Stimulated activated CD8-positive, alpha-beta memory T cell treated with anti-CD3 and anti-CD28 coated beads, Interleukin-7, amount 100 ng/mL, for 1 hour (primary cell): ENCODE measurements at places on chromosomes 2 and 18.

DNA sequence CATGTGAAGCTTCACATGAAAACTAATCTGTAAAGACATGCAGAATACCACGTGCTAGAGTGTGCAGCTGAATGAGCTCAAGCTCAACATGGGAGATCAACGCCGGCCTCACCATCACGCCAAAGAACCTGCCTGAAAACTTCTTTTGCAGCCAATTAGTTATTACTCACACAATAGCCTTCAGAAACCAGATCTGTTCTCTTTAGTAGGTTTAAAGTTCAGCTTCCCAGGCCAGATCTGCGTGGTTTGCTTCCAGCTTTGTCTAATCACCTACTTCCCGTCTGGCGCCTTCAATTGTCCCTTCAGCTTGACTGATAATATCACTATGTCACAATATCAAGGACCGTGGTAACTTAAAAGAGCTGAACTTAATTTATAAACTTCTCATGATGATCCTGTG, 68.0 kb upstream of the ZNF236 start:
- no peak for DNase-seq

DNA sequence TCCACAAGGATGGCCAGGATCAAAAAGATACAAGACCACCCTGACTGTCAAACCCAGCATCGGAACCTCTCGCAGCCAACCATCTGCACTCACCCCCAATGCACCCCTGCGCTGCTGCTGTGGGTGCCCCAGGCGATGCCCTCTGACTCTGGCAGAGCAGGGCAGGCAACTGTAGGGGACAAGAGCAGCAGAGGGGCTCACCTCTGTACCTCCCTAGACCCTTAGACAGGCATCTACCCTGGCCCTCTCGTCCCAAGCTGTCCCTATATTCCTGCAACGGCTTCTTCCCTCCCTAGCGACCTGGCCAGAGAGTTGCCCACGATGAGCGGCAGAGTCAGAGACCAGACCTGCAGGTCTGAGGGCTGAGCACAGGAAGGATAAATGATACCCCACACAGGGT, 128.2 kb downstream of the HDAC4 start:
- no peak for DNase-seq

DNA sequence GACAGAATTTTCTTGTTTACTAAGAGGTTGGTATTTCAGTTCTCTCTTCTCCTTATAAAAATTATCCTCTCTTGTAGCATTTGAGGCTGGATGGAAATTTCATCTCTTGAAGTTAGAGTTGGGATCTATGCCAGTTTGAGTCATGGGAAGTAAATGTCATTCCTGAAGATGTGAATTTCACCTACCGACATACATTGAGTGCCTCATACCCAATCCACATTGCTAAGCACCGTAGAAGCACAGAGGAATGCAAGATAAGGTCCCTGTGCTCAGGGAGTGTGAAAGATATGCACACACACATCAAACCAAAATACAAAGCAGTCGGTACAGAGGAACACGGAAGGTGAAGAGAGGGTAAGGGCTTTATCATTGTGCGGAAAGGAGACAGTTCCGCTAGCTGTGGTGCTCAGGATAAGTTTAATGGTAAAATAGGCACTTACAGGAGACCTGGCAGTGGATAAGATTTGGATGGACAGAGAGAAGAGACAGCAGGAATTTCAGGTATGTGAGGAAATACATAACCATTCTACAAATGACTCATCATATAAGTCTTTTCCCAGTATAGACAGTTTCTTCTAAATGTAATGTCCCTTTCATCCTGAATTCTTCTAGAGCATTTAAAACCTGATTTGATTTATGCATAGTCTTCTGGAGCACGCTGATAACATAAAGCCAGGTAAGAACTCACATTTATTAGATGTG, 205.3 kb upstream of the ST6GAL2 start:
- no peak for DNase-seq

- DNase-seq = no peak
These were observed 11.5 kb upstream of the TRIB2 start for GRCh38 chr2:12705230-12705629.

- DNase-seq = no peak
These were observed 70.3 kb downstream of the ASB1 start for GRCh38 chr2:238496756-238497609.

DNA sequence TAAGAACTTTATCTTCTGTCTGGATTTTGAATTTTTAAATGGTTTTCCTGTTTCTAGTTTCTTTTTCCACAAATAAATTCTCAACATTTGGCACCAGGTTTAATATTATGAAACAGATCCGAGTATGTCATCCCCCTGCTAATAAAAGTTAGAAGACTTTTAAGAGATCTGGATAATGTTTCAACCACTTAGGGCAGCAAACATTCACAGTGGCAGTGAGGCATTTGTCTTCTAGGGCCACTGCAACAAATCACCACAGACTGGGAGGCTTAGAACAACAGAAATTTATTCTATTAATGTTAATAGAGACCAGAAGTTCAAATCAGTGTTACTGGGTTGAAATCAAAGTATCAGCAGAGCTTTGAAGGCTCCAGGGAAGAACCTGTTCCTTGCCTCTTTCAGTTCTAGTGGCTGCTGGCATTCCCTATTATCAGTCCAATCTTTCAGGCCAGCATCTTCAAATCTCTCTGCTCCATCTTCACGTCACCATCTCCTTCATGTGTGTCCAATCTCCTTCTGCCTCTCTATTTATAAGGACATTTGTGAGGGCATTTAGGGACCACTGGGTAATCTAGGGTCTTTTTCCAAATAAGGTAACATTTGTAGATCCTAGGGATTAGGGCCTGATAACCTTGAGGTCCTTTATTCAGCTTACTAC, 23.4 kb downstream of the ACSL3 start:
- no peak for DNase-seq

- no peak for DNase-seq
These were observed 62.4 kb upstream of the SPATS2L start for GRCh38 chr2:200244111-200244510.

DNA sequence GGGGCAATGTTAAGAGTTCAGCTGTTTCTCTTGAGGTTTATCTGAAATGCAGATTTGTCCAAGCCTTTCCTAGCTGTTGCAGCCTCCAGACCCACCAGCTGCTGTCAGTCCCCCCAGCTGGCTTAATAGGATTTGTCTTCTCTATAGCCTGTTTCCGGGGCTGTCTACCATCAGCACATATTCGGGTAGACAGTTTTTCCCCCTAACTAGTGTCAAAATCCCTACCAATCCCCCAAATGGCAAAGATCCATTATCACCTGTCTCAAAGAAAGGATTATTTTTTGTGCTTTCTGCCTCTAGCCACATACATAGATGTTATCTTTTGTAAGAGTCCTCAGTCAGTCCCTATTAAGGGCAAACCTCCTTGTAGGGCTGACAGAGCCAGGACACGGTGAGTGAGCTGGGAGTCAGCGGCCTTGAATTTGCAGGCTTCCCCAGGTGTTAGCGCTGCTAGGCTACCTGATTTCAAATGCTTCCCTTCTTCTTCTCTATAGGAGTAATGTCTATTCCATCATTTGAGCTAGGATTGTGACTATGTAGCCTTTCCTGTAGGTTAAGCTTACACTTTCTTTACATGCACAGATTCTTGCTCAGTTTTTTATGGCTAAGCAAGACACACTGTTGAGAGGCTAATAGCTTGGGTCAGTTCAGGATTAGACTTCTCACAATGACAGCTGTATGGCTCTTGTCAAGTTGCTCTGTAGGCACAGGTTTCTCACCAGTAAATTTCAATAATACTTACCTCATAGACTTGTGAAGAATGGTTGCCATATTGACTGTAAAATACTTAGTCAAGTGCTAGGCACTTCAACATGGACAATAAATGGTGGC, 171.1 kb upstream of the UNC80 start:
- DNase-seq = no peak

DNA sequence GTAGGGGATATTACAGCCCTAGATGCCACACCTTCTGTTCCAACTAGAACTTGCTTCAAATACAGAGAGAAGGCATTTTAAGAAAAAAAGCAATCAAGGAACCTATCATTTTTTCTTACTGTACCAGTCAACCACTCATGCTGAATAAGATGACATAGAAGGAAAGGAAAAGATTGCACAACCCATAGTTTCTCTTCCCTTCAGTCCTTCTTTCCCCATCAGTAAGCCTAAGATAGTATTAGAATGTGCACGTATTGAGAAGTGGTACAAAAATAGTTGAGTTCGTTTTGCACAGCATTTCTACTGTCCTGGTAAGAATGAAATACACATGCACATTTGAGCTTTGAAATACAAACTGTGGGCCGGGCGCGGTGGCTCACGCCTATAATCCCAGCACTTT, 27.0 kb upstream of the HK2 start:
- no peak for DNase-seq

DNA sequence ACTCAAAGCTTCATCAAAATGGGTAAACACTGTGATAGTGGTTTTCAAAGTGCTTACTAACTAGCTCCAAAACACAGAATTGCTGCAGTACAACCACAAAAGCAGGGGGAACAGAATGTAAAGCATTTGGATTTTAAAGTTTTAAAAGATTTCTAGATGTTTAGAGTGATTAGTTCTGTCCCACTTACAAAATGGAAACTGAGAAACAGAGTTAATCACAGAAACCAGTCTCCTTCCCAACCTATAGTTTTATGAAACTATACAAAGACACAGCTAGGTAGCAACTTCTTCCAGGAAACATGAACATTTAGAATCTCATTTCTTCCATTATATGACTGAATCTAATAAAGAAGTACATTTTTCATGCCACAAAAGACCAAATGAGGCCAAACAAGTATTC, 73.8 kb upstream of the HNRNPA3 start:
- no peak for DNase-seq

GRCh38 chr18:43312891-43313290, 35.6 kb upstream of the SYT4 start:
- no peak for DNase-seq

DNA sequence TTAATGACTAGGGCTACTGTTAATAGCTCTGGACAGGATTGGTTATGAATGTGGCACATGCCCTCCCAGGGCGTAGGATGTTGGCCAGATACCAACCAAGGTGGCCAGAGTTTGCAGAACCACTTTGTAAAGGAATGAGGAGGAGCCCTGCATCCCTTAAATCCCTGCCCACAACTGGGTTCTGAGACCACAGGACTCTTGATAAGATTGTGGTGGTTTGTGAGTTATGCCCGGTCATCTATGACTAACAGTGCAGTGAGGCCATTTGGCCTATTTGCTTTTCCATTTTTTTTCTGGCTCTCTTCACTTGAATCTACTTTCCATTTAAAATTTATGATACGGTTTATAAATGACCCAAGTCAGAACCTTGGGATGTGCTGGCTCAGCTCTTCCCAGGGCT, 294.5 kb downstream of the PRKCE start:
- no peak for DNase-seq

DNA sequence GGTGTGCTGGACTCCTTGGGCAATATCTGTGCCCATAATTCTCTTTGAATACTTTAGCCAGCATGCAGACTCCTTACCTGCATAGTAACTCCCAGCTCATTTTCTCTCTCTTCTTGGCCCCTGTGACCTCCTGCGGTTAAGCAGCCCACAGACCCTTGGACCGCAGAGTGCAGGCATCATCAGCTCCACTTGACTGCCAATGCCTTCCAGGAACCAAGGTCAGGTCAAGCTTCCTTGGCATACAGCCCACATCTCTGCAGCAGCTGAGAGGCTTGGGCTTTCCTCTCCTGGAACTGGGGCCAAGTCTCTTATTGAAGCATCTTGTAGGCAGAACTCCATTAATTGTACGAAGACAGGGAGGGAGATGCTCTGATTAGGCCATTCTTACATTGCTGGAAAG, 130.1 kb upstream of the PIEZO2 start:
- DNase-seq = no peak

- DNase-seq = no peak
These were observed 5.6 kb upstream of the KCTD1 start for GRCh38 chr18:26553943-26554342.

DNA sequence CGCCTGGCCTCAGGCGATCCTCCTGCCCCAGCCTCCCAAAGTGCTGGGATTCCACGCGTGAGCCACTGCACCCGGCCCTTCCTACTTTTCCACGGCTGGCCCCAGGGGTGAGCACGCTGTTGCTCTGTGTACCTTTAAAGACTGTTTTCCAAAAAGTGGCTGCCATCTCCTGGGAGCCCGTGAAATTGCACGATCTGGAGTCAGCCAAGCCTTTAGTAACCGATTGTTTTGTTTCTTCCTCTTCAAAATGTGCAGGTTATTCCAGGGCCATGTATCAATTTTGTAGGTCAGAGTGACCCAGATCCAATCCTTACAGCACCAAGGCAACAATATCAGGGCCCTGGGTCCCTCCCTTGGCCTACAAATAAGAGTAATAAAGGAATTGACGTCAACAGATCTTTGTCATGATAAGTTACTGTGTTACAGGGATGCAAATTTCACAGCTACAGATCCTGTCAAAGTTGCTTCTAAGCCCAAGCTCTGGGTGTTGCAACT, 135.6 kb upstream of the ZNF236 start:
- no peak for DNase-seq

DNA sequence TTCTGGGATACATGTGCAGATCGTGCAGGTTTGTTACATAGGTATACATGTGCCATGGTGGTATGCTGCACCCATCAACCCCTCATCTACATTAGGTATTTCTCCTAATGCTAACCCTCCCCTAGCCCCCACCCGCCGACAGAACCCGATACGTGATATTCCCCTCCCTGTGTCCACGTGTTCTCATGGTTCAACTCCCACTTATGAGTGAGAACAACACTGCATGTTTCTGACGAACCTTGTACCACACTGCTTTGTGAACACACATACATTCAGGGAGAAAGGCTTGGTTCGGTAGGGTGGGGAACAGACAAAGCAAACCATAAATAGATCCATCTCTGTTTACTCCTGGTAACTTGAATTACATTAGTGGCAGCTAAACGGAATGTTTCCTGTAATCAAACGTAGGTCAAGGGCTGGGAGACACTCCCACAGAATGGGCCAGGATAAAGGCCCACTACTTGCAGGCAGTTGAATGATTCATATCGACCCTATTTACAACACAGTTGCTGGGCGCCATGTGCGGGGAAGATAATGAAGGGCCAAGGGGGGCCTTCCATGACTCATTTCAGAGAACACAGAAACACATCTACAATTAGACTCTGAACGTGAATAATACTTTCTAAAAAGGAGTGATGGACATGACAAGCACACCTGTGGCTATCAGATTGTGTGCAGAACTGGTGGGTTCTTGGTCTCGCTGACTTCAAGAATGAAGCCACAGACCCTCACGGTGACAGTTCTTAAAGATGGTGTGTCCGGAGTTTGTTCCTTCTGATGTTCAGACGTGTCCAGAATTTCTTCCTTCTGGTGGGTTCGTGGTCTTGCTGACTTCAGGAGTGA, 56.8 kb upstream of the KIDINS220 start:
- no peak for DNase-seq

GRCh38 chr2:186164325-186164724, 321.7 kb upstream of the ZC3H15 start:
- no peak for DNase-seq

DNA sequence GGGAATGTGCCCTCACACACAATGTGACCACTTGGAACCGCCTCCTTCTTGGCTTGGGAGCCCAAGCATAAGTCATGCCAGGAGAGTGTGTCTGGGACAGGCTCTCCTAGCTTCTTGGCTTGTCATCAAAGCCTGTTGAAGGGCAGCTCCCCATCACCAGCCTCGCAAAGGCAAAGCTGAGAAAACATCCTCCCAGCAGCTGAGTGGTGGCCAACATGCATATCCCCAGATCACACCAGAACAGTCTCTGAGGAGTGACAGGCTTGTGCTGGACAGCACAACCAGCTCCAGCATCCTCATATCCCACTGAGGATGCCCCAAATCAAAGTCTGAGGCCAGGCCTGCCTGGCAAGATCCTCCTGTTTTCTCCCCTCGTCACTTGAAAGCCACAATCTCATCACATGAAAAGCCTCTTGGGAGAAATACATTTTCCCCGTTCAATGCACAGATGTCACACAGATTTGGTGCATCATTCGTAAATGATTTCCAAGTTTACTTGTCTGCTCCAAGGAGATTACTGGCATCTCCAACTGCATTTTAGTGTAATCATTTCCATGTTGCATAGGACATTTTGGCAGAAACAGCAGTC, 269.3 kb downstream of the TTC32 start:
- DNase-seq = no peak
